ENCODE measurements at places on chromosomes 1 and 21.

DNA sequence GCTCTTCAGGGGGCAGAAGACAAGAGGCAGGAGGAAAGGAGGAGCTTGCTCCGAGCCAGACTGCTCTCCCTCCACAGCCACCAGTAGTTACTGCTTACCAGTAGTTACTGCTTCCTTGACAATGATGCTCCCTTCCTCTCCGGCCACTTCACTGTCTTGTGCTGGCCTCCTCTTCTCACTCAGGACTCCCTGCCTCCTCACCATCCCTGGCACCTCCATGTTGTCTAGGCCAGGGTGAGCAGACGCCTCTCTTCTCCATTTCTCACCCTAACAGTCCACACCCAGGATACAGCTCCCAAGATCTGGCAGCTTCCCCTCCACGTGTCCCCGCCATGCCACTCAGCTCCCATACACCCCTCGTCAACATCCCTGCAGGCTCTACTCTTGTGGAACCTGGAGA is 82.4 kb upstream of the TLR5 start:
- no peak for DNase-seq

DNA sequence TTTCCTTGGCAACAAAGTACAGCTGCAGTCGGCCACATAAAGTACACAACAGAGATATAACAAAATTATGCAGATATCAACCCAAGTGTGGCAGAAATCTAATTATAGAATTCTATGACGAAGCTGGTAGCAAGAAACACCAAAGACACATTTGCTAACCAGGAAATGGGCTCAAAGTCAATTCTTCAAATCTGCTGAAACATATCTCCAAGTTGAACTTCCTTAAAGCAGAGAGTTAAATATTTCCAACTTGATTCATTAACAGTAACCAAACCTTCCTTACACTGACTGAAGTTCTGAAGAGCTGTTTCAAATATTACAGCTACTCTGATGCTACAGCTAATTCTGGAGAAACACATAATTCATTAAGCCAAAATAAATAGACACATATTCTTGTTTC is 67.6 kb upstream of the SDC3 start:
- no peak for DNase-seq

DNA sequence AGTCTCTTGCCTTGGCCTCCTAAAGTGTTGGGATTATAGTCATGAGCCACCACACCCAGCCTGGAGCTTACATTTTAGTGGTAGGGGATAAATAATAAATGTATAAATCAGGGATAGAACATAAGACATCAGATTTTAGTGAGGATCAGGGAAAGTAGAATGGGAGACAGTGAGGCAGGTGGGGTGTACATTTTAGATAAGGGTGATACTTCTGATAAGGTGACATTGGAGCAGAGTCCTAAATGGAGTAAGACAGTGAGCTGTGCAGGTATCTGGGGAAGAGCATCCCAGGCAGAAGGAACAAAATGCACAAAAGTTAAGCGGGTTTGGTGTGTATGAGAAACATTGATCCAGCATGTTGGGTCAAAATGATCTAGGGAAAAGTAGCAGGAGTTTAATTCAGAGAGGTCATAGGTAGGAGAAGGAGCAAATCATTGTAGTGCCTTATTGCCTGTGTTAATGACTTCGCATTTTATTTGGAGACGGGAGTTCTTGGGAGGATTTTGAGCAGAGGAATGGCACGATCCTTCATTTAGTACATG is 11.1 kb downstream of the EPB41 start:
- DNase-seq, result no peak

DNA sequence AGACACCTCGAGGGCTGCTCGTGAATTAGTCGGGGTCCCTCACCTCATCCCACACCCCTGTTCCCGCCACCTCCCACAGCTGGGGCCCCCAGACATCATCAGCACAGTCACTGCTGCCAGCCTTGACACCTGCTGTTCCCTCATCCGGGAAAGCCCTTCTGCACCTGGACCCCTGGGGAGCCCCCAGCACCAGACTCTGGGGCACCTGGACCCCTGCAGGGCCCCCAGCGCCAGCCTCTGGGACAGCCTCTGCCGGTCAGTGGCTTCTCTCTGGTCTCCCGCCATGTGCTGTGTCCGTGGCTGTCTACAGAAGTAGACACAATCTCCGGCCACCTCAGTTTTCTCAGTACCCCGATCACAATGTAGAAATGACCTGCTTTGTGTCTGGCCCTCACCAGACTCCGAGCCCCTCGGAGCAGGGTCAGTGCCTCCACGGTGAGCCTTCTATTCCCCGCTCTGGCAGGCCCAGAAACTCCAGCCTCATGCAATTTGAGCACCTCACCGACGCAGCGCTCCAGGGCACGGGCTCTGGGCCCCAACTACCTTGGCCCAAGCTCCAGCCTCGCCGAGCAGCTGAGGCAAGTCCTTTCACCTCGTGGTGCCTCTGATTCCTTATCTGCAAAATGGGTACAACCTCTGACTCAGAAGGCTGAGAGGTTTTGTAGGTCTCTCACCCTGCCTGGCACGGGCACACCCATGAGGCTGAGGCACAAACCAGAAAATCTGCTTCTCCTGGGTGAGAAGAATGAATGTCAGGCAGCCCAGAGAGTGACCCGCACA is 84.7 kb downstream of the RIPK4 start:
- DNase-seq, result no peak

- no peak for DNase-seq
Measured at GRCh38 chr21:43034101-43034500, 41.5 kb downstream of the CBS start.

GRCh38 chr21:29486306-29486807 is 187.6 kb downstream of the BACH1 start:
- DNase-seq, result no peak

- no peak for DNase-seq
Measured at GRCh38 chr21:35426469-35426868, 377.4 kb upstream of the RUNX1 start.

DNA sequence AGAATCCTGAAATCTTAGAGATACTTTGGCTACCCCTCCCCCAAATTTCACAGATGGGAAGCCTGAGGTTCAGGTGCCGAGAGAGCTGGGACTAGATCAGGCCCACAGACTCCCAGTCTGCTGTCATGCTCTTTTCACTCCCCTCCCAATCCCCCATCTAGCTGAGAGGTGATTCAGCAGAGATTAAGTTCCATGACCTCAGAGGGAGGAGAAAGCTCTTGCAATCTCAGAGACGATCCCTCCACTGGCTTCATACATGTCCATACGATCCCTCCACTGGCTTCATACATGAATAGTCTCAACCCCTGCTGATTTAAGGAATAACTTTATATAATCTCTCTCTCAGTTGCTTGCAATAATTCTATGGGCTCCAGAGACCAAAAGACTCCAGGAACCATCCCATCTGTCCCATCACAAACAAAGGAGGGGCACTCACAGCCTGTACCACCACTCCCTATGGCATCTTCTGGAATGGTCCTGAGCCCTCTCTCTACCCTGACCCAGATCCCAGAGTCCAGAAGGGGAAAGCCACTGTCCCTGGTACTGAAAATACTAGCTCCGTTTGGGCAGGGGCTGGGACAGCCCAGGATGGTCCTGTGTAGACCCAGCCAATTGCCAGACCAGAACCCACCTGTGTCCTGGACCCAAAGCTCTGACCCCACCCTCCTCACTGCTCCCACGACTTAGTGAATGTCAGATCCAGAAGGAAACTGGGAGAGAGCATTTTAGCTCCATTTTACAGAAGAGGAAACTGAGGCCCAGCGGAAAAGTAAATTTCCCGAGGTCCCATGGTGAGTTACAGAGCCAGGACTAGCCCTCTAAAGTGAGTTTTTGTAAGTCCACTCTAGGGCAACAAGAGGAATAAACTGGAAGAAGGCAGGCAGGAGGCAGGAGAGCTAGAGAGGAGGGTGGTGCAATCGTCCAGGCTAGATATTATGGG is 27.1 kb downstream of the RIMS3 start:
- DNase-seq, result no peak

GRCh38 chr1:200319148-200319547 is 90.7 kb downstream of the ZNF281 start:
- DNase-seq, result no peak

GRCh38 chr1:19754482-19754881 is 45.2 kb downstream of the TMCO4 start:
- no peak for DNase-seq

GRCh38 chr1:40243351-40243750 is 4.4 kb upstream of the TMCO2 start:
- DNase-seq, result no peak

- no peak for DNase-seq
Measured at GRCh38 chr21:31514598-31514997, 144.9 kb upstream of the SOD1 start.

GRCh38 chr1:201022820-201023516 is 546 bp downstream of the KIF21B start:
- DNase-seq, result no peak

- DNase-seq, result no peak
Measured at GRCh38 chr1:94654031-94654430, 112.5 kb upstream of the F3 start.

- DNase-seq, result no peak
Measured at GRCh38 chr1:9037476-9038337, 11.5 kb upstream of the SLC2A7 start.

DNA sequence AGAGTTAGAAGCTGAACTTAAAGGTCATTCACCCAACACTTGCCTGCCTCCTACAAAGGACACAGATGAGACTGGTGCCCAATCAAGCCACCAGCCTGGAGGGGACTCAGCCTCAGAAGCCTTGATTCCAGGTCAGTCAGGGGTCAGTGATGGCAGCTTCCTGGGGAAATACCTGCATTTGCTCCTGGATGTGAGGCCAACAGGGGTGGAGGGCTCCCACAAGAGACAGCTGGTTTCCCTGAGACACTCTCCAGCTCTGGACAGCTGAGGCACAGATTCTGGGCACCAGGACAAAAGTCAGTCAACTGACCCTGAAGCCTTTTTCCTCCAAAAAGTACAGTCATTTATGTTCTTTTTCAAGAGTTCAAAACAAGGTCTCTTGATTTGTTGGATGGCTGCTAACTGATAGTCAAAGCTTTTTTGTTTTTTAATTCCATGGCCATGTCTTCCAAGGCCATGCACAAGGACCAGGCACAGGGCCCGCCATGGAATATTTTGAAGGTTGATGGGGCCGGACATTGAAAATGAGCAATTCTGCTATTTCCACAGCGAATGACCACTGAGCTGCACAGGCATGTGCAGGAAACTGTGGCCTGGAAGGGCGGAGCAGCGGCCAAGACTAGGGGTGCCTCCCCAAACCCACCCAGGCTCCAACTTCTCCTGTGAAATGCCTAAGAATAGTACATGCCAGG is 1.8 kb downstream of the C2CD2 start:
- no peak for DNase-seq

DNA sequence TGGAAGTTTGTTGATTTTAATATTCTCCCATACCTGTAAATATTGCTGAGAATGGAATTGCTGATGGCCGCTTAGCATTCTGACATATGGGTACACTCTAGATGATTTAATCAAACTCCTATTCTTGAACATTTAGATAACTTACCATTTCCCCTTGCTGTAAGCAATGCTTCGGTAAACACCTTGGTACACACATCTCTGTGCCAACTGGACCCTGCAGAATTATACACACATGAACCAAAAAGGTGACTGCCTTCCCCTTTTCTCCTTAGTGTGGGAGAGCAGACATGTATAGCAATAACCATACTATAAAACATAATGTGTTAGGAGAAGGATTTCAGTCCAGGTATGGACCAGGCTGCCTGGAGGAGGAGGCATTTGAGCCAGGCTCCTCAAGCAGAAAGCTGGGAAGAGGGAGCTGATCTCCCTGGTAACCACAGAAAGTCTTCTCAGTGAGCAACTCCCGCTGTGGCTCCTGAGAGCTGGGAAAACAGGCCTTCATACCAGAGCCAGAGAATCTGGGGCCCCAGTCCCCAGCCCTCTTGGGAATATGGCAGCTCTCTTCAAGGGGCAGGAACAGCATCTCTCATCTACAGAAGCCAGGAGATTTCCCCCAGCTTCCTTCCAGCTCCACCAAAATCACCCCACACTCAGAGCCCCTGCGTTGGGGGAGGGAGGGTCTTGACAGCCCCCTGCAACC is 33.9 kb upstream of the CSF1 start:
- no peak for DNase-seq

DNA sequence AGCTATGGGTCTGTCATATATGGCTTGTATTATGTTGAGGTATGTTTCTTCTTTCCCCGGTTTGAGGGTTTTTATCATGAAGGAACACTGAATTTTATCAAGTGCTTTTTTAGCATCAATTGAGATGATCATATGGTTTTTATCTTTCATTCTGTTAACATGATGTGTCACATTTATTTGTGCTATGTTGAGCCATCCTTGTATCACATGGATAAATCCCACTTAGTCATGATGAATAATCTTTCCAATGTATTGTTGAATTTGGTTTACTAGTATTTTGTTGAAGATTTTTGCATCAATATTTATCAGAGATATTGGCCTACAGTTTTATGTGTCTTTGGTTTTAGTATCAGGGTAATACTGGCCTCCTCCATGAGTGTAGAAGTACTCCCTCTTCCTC is 61.7 kb downstream of the GPR137B start:
- DNase-seq, result no peak

GRCh38 chr21:42653231-42654061 is at the start of gene PDE9A:
Gene PDE9A (plus strand): TSS chr21:42653621. CDS start chr21:42653815, 194 bp downstream.
- DNase-seq, result no peak

All from stimulated activated CD4-positive, alpha-beta T cell treated with anti-CD3 and anti-CD28 coated beads, Interleukin-15, amount 100 ng/mL, for 1 hour (primary cell).